Fibroblast of skin of scalp (primary cell): ENCODE measurements at places on chromosomes 7 and 10.

GRCh38 chr7:1386623-1387220, 72.5 kb downstream of the MICALL2 start:
- DNase-seq = no peak

GRCh38 chr10:34585422-34586112, 229.5 kb downstream of the PARD3 start:
- no peak for DNase-seq

- peak; percentile 96 for DNase-seq
Observed at GRCh38 chr7:93011351-93012294, 106.2 kb downstream of the SAMD9 start.

- DNase-seq = no peak
Observed at GRCh38 chr7:129317450-129317849, 92.6 kb downstream of the AHCYL2 start.

GRCh38 chr7:83786858-83787257, 137.9 kb upstream of the SEMA3E start:
- DNase-seq = no peak

DNA sequence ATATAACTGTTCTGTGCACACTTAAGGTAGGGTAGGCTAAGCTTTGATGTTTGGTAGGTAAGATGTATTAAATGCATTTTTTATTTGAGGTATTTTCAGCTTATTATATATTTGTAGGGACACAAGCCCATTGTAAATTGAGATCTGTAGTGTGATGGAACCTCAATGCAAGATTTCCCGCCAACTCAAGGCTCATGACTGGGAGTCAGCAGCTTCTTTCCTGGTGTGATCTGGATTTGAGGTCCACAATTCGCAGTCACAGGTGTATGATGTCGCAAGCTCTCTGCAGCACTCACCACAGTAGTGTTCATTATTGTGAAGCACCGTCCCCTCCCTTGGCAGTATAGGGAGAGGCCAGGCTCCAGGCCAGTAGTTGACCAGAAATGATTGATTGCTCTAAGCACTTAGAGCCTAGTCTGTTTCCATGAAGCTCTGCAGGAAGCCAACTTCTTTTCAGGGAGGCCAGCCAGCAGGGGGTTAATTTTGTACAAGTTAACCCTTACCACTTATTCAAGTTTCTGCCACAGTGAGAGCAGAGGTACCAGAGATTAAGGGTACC, 54.9 kb downstream of the SEM1 start:
- DNase-seq = no peak

- no peak for DNase-seq
Observed at GRCh38 chr10:21159669-21160068, 262.6 kb upstream of the NEBL start.

DNA sequence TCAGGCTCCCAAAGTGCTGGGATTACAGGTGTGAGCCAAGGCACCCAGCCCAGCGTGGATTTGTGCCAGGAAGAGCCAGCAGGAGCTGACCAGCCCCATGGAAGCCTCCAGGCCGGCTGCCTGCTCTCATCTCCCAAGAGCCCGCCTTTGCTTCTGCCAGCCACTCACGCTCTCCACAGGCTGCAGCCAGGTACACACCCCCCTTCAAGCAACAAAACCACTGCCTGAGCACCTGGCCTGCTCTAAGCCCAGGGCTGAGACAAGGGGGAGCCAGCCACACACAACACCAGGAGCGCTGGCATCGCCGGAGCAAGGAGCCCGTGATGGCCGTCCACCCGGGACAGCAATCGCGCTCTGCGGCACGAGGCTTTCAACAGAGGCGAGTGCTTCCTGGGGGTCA, 34.5 kb downstream of the MAD1L1 start:
- no peak for DNase-seq

GRCh38 chr10:70444744-70445143, 3.3 kb upstream of the NODAL start:
- DNase-seq = no peak

DNA sequence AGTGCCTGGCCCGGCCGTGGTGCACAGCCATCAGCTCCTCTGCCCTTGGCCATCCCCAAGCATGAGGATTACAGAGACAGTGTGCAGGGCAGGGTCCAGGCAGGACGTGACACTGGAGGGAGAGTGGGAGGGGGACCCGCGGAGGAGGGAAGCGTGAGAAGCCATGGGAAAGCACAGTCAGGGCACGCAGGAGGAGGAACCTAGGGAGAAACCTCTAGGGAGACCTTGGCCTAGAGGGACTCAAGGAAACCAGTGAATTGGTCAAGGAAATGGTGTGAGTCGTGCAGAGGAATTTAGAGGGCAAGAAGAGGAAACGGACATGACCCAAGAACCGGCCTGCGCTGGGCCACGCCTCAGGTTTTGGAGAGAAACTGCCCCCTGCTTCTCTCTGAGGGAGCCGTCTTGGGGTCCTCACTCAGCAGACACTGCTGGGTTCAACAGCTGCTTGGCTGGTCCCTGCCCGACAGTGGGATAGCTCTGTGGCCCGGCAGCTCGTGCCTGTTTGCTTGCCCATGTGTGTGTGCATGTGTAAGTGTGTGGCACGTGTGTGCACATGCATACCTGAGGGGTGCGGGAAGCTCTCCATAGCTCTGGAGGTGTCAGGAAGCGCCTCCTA, 3.2 kb downstream of the OPN4 start:
- DNase-seq = no peak

GRCh38 chr10:109430043-109430760, 493.1 kb downstream of the XPNPEP1 start:
- DNase-seq = peak; percentile 22

- DNase-seq = no peak
Observed at GRCh38 chr10:35768011-35768410, 125.9 kb upstream of the FZD8 start.

DNA sequence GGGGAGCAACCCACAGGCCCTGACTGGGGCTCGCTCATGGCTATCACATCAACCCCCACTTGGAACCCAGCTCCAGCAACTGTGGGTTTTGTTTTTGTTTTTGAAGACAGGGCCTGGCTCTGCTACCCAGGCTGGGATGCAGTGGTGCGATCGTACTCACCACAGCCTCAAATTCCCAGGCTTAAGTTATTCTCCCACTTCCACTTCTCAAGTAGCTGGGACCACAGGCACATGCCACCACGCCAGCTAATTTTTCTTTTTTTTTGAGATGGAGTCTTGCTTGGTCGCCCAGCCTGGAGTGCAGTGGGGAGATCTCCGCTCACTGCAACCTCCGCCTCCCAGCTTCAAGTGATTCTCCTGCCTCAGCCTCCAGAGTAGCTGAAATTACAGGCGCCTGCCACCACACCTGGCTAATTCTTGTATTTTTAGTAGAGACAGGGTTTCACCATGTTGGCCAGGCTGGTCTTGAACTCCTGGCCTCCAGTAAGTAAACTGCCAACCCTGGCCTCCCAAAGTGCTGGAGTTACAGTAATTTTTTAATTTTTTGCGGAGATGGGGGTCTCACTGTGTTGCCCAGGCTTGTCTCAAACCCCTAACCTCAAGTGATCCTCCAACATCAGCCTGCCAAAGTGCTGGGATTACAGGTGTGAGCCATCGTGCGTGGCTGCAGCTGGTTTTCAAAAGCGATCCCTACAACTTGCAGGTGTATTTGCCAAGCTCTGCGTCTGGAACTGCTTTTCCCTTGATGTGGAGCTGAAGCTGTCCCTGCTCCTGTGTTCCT, 228.7 kb downstream of the SKIDA1 start:
- DNase-seq = no peak

DNA sequence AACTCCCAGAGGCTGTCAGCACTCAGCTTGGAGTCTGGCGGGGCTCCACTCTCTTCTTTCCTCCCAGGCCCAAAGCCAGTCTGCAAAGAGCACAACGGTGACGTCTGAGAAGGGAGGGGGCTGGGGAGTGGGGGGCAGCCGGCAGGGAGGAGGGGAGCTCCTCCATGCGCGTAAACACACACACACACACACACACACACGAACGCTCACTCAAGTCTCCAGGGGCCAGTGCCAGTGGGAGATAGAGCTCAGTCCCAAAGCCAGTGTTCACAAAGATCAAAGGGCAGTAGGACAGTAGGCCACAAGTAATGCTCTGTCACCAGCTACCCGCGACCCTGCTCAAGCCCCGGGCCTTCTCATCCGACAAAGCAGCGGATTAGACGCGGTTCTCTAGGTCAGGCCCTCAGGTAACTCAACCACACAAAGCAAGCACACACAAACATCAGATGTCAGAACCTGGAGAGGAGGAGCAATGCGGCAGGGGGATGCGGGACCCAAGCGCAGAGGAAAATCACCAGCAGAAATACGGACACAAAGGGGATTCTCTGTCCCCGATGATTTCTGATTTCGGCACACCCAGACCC, 19.9 kb downstream of the TCAF1 start:
- peak; percentile 64 for DNase-seq

DNA sequence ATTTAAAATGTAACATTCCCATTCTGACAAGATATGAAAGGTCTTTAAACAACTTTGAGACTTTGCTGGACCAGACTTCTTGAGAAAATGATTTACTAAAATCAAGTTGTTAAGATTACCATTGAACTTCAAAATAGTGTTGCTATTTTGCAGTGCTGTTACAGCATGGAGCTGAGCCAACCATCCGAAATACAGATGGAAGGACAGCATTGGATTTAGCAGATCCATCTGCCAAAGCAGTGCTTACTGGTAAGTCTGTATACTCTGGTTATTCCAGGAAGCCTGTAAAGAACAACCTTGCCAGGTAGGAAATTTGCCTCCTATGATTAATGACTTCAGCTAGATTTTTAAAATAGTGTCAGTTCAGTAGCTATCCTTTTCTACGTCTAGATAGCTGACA, 18.8 kb downstream of the TNKS2 start:
- DNase-seq = no peak

DNA sequence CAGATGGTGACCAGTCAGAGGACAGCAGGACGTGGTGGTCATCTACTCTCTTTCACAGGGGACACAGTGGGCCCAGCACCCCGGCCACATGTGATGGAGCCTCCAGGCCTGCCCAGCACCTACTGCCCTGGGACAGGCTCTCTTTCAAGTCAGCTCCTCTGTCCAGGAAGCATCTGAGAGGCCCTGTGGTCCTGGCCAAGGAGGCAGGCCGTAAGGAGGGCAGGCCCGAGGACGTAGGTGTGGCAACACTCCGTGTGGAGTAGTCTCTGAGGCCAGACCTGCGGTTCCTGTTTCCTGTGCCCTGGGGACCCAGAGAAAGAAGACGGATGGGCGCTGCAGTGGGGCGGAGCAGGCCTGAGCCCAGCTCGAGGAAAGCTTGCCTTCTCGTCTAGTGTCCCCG, 179.2 kb downstream of the EBF3 start:
- DNase-seq = no peak

- no peak for DNase-seq
Observed at GRCh38 chr10:12513003-12513365, 163.6 kb downstream of the CAMK1D start.

- DNase-seq = no peak
Observed at GRCh38 chr10:60413306-60414012, 23.8 kb upstream of the ANK3 start.

- DNase-seq = no peak
Observed at GRCh38 chr10:129614341-129614740, 147.3 kb downstream of the MGMT start.

DNA sequence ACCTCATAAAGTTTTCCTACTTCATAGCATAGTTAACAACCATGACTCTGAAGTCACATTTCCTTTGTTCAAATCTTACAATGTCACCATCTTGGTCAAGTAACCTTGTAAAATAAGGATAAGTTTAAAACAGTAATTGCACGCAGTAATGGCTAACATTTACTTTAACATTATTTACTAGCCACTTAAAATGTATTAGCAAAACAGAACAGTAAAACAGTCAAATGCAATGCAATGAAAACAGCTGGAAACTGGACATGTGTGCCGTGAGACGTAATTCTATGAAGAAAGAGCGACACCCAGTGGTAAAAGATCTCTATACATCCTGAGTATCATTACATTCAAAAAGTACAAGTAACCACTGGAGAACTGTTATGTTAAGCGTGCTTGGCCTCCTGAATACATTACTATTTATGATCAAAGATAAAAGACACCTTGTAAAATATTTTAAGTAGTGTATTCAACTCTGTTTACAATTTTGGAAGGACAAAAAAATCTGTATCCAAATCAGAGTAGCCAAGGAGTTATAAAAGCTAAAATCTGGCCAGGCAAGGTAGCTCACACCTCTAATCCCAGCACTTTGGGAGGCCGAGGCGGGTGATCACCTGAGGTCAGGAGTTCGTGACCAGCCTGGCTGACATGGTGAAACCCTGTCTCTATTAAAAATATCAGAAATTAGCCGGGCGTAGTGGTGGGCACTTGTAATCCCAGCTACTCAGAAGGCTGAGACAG, 27.2 kb downstream of the ATE1 start:
- DNase-seq = peak; percentile 69

DNA sequence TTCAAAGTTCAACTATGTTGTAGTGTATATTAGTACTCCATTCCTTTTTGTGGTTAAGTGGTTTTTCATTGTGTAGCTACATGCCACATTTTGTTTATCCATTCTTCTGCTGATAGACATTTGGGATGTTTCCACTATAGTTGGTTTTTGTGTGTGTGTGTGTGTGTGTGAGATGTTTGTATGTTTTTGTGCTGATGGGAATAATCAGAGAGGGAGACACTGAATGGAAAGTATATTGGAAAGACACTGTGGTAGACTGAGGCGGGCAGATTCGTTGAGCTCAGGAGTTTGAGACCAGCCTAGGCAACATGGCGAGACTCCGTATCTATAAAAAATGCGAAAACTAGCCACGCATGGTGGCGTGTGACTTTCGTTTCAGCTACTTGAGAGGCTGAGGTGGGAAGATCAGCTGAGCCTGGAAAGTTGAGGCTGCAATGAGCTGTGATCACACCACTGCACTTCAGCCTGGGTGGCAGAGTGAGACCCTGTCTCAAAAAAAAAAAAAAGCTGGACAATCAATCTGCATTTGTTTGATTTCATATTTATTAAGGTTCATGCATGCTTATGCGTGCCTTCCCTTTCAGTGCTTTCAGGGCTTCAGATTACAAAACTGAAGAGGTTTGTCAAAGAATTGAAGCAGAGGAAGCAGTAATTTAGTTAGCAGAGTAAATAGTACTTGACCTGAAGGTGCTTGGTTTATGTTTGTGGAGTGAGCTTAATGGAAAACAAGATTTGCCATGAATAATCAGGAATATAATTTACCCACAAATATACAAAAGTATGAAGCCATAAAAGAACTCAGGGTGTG, 14.7 kb downstream of the SEC24C start:
- DNase-seq = no peak

- DNase-seq = no peak
Observed at GRCh38 chr7:151813445-151813844, 63.5 kb downstream of the PRKAG2 start.

DNA sequence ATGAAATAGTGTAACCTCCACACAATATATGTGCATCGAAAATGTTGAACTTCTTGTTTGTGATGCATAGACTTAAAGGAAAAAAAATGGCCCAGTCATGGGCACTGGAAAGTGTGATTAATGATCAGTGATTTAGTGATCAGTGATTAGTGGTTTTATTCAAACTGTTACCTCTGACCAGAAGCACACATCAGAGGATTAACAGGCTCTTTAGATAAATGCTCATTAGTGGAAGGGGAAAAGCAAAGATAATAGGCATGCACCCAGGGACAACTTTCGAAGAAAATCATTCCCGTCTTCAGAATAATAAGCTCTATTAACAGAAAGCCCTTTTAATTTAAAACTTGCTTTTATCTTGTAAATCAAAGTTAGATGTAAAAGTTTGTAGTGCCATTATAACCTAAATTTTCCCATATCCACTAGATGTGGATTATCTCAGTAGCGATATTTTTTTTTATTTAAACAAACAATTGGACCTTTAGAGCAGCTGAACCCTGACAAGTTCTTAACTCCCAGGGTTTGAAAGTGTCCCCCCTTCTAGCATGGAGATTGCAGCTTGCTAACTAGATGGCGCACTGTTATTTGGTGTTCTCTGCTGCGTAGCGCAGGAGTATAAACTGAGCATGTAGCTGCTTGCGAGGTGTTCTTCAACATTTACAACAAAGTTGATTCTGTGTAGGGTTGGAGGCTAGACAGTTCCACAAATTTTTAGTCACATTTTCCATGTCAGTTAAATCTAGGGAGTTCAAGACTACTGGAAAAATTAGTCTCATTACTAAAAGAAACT, at the start of gene CREB5:
Gene CREB5 (plus strand): TSS at position 643 of the 787 bp plus-strand sequence. CDS start 397 bp downstream, outside the sequence.
- no peak for DNase-seq
